Breast epithelium (tissue), 4 donors: ENCODE measurements at places on chromosomes 5 and 9. TPM values are rescaled to one million over a fixed set of nuclear protein-coding genes. Genes with fewer than 3 reads are reported as not detected.

DNA sequence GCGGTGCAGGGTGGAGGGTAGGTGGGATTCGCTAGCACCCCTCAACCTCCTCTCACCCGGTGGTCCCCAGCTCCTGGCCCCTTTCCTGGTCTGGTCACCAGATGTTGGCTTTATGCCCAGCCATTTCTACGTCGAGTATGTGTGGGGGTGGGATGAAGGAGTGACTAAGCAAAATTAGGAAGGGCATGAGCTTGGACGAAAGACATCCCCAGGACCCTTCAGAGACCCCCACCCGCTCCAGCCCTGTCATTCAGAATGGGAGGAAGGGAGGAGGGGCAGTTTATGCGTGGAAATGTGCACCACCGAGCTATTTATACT lies 742 bp downstream of the BHMT2 start:
- no peak for DNase-seq
- peaks cover 4% of the 10 kb centered on the region for H3K27me3 ChIP-seq
- peak overlapping the region; percentile 50 for H3K4me3 ChIP-seq
- no peaks in the 10 kb centered on the region for H3K36me3 ChIP-seq
- no peaks in the 10 kb centered on the region for H3K4me1 ChIP-seq

DNA sequence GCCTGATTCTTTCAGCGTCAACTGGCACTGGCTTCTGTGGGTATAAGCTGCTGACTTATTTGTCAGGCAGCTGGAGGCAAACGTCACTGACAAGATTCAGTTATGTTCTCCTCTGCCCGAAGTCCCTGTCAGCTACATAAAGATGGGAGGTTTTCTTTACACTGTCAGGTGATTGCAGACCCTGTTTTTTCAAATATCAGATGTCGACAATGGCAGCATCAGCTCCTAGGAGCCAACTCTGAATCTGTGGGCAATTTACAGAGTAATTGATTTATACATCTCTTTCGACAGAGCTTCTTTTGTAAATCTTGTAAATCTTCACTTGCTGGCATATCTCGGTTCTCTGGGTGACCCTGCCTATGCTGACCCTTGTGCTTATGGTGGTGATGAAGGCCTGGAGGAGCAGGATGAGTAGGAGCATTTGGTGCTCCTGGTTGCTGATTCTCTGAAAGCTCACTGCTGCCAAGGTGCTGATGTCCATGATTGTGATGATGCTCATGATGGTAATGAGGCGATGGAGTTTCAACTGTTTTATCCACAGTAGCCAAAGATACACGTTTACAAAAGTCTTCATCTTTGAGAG lies 10.9 kb downstream of the SELENOP start:
- H3K36me3 ChIP-seq, result peaks cover 8% of the 10 kb centered on the region
- H3K27me3 ChIP-seq, result no peaks in the 10 kb centered on the region
- no peak overlapping the region for H3K27ac ChIP-seq
- no peak for DNase-seq

DNA sequence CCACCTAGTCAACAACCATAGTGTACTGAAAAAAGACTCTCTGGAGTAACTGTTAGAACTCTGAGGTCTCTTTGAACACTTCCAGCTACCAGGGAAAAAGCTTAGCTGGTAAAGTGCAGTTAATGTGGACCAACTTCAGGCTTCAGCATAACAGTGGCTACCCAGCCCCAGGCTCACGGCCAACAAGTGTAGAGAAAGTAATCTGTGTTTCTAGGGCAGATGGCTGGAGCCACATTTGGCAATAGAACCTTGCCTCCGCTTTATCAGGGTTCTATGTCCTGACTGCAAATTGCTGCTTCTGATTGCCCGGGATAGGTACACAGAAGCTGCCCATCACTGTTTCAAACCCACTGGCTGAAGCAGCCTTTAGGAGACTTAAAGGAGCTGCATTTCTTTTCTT lies 76.0 kb upstream of the SIMC1 start:
- no peaks in the 10 kb centered on the region for H3K4me1 ChIP-seq
- DNase-seq, result no peak
- no peaks in the 10 kb centered on the region for H3K27me3 ChIP-seq
- no peak overlapping the region for H3K27ac ChIP-seq
- H3K36me3 ChIP-seq, result no peaks in the 10 kb centered on the region
- no peak overlapping the region for H3K4me3 ChIP-seq

GRCh38 chr5:24644761-24645160 lies at the start of gene CDH10:
Gene CDH10 (minus strand): TSS chr5:24644978. CDS start chr5:24593490, 51,488 bp downstream.
- no peak for DNase-seq
- H3K36me3 ChIP-seq, result no peaks in the 10 kb centered on the region

GRCh38 chr9:74953235-74953751 lies 581 bp upstream of the C9orf40 start:
- no peak for DNase-seq
- peak overlapping the region; percentile 84 for H3K4me3 ChIP-seq
- H3K36me3 ChIP-seq, result no peaks in the 10 kb centered on the region
- no peaks in the 10 kb centered on the region for H3K4me1 ChIP-seq
- H3K27ac ChIP-seq, result peak overlapping the region; percentile 97
- H3K27me3 ChIP-seq, result no peaks in the 10 kb centered on the region

- DNase-seq, result no peak
- no peaks in the 10 kb centered on the region for H3K36me3 ChIP-seq
- H3K4me1 ChIP-seq, result no peaks in the 10 kb centered on the region
- peak overlapping the region; percentile 38 for H3K27ac ChIP-seq
- no peak overlapping the region for H3K4me3 ChIP-seq
Observed at GRCh38 chr9:71925834-71926233, 14.4 kb downstream of the C9orf85 start.

- DNase-seq, result no peak
- no peaks in the 10 kb centered on the region for H3K27me3 ChIP-seq
- H3K4me1 ChIP-seq, result no peaks in the 10 kb centered on the region
- H3K27ac ChIP-seq, result no peak overlapping the region
Observed at GRCh38 chr5:78320401-78320800, 25.9 kb upstream of the AP3B1 start.

- no peaks in the 10 kb centered on the region for H3K4me1 ChIP-seq
- H3K27me3 ChIP-seq, result no peaks in the 10 kb centered on the region
- no peak overlapping the region for H3K27ac ChIP-seq
- no peak for DNase-seq
- no peaks in the 10 kb centered on the region for H3K36me3 ChIP-seq
Observed at GRCh38 chr9:105076729-105077128, 148.8 kb upstream of the ABCA1 start.

DNA sequence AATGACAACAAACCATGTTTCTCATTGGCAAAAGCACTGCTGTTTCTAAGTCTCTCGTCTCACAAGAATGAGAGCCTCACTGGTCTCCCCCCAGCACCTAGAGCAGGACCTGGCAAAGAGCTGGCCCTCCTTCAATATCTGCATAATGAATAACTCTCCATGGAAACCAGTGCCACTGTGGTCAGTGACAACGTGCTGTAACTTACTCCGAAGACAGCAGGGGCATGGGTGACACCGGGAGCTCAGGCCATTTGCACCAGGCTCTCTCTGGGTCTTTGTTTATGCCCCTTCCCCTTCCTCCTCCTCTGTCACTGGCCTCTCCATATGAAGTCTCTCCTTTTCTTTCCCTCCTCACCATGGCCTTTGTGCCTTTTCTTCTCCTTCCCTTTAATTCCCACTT lies 33.3 kb downstream of the TAS2R1 start:
- H3K4me3 ChIP-seq, result no peak overlapping the region
- no peaks in the 10 kb centered on the region for H3K36me3 ChIP-seq
- no peaks in the 10 kb centered on the region for H3K4me1 ChIP-seq
- H3K27me3 ChIP-seq, result no peaks in the 10 kb centered on the region

DNA sequence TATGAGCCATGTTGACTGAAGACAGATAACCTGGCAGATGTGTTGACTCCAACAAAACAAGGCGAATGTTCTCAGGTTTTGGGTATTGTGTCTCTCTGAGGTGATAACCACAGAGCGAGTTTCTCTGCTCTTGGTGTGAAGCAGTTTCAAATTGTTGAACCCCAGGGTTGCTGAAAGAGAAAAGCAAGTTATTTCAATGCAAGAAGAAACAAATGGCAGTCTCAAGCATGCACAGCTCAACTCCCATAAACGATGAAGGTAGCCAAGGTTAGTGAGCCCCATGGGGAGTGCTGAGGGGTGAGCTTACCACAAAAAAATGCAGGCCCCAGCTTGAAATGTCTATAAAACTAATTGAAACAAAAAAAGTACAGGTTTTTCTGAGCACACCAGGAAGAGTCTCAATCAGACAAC lies 220.8 kb upstream of the DAPK1 start:
- no peaks in the 10 kb centered on the region for H3K4me1 ChIP-seq
- H3K36me3 ChIP-seq, result no peaks in the 10 kb centered on the region
- H3K27me3 ChIP-seq, result no peaks in the 10 kb centered on the region
- DNase-seq, result no peak

- no peaks in the 10 kb centered on the region for H3K27me3 ChIP-seq
- no peaks in the 10 kb centered on the region for H3K36me3 ChIP-seq
- no peak overlapping the region for H3K4me3 ChIP-seq
- no peaks in the 10 kb centered on the region for H3K4me1 ChIP-seq
- H3K27ac ChIP-seq, result no peak overlapping the region
Observed at GRCh38 chr9:134724912-134725604, 83.5 kb downstream of the COL5A1 start.

DNA sequence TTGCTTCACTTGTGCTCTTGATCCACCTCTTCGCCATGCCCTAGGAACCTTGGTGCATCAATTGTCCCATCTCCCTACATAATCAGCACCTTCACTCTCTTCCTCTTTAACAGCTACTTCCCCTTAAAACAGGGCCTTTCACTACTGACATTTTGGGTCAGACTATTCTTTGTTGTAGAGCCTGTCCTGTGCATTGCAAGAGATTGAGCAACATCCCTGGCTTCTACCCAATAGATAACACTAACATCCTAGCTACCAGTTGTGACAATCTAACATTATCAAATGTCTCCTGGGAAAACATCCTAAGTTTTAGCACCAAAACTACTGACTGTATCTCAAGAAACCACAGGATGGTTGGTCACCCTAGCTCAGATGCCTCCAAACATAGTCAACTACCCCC lies 854.3 kb upstream of the DMAC1 start:
- no peak for DNase-seq
- H3K27ac ChIP-seq, result no peak overlapping the region
- H3K4me3 ChIP-seq, result no peak overlapping the region
- H3K36me3 ChIP-seq, result no peaks in the 10 kb centered on the region

GRCh38 chr9:106911951-106912350 lies 49.0 kb downstream of the ZNF462 start:
- H3K27me3 ChIP-seq, result no peaks in the 10 kb centered on the region
- H3K36me3 ChIP-seq, result no peaks in the 10 kb centered on the region
- H3K4me3 ChIP-seq, result no peak overlapping the region
- no peaks in the 10 kb centered on the region for H3K4me1 ChIP-seq

DNA sequence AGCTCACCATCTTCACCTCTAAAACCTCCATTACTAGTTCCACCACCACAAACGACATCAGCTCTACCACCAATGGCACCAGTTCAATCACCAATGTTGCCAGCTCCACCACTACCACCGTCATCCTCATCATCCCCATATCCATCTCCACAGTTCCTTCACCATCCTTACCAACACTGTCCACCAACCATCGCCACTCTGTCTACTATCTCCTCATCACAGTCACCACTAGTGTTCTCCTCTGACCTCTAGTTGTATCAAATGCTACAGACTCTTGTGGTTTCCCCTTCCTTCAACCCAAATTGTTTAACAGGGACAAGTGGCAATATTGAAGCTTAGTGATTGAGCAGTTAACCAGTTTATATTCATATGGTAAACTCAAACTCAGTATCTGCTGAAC lies 182.6 kb downstream of the CAAP1 start:
- no peak overlapping the region for H3K4me3 ChIP-seq
- no peak for DNase-seq
- H3K36me3 ChIP-seq, result no peaks in the 10 kb centered on the region
- H3K4me1 ChIP-seq, result no peaks in the 10 kb centered on the region
- no peak overlapping the region for H3K27ac ChIP-seq

PCDHA9 gene
- 0.16 TPM for total RNA-seq

ECM2 gene
- 13.8 TPM for total RNA-seq

MCC gene
- total RNA-seq, result 24.3 TPM

MOB3B gene
- total RNA-seq, result 19.3 TPM

ADAMTSL2 gene
- total RNA-seq, result 0.44 TPM

MAP3K1 gene
- 138 TPM for total RNA-seq

LOX gene
- total RNA-seq, result 162 TPM

SYK gene
- total RNA-seq, result 37.8 TPM

NPR3 gene
- 44.2 TPM for total RNA-seq

GTF2H2 gene
- total RNA-seq, result 25.3 TPM

COL23A1 gene
- total RNA-seq, result 2.6 TPM

SCGB3A2 gene
- not detected for total RNA-seq

PSMD5 gene
- 48.3 TPM for total RNA-seq
